Muscle of leg (tissue), 16 donors: ENCODE measurements at places on chromosomes 11 and 22. TPM values are rescaled to one million over a fixed set of nuclear protein-coding genes. Genes with fewer than 3 reads are reported as not detected.
A peak's percentile ranks its signal among the peaks of the same experiment; 100 is the strongest.

Gene CASP5
- polyA plus RNA-seq, result not detected

Gene CDKN1C
- 170 TPM for polyA plus RNA-seq

Gene RNF121
- polyA plus RNA-seq, result 28.0 TPM

Gene CECR2
- polyA plus RNA-seq, result 19.2 TPM

GRCh38 chr11:11265994-11266606, 87.0 kb downstream of the CSNK2A3 start:
- peaks cover 3% of the 10 kb centered on the region for H3K27me3 ChIP-seq
- no peaks in the 10 kb centered on the region for H3K36me3 ChIP-seq
- no peak for DNase-seq
- H3K4me3 ChIP-seq, result no peak overlapping the region

Gene MMP1
- 0.34 TPM for polyA plus RNA-seq

Gene EFCAB6
- 0.77 TPM for polyA plus RNA-seq

- H3K4me3 ChIP-seq, result no peak overlapping the region
- H3K4me1 ChIP-seq, result no peaks in the 10 kb centered on the region
- no peaks in the 10 kb centered on the region for H3K27me3 ChIP-seq
Observed at GRCh38 chr11:94602430-94603372, 35.5 kb downstream of the PIWIL4 start.

Gene NPTXR
- 6.1 TPM for polyA plus RNA-seq

- H3K4me1 ChIP-seq, result peaks cover 43% of the 10 kb centered on the region
- H3K27ac ChIP-seq, result no peak overlapping the region
- no peaks in the 10 kb centered on the region for H3K36me3 ChIP-seq
- H3K4me3 ChIP-seq, result peak overlapping the region; percentile 63
- peak; percentile 83 for DNase-seq
Observed at GRCh38 chr22:46576556-46577367, 39.3 kb upstream of the CELSR1 start.

GRCh38 chr11:122199661-122200060, 83.6 kb upstream of the BLID start:
- no peak overlapping the region for H3K4me3 ChIP-seq
- no peak overlapping the region for H3K27ac ChIP-seq
- H3K36me3 ChIP-seq, result no peaks in the 10 kb centered on the region
- H3K4me1 ChIP-seq, result peaks cover 8% of the 10 kb centered on the region

- H3K36me3 ChIP-seq, result no peaks in the 10 kb centered on the region
- H3K27ac ChIP-seq, result no peak overlapping the region
- H3K4me3 ChIP-seq, result no peak overlapping the region
- H3K27me3 ChIP-seq, result peaks cover 6% of the 10 kb centered on the region
Observed at GRCh38 chr11:69213964-69214363, 58.2 kb downstream of the SMIM38 start.

GRCh38 chr11:117279711-117280376, 11.3 kb upstream of the BACE1-AS start:
- no peak for DNase-seq
- no peak overlapping the region for H3K4me3 ChIP-seq
- H3K4me1 ChIP-seq, result no peaks in the 10 kb centered on the region
- H3K27me3 ChIP-seq, result no peaks in the 10 kb centered on the region
- peaks cover 47% of the 10 kb centered on the region for H3K36me3 ChIP-seq

DNA sequence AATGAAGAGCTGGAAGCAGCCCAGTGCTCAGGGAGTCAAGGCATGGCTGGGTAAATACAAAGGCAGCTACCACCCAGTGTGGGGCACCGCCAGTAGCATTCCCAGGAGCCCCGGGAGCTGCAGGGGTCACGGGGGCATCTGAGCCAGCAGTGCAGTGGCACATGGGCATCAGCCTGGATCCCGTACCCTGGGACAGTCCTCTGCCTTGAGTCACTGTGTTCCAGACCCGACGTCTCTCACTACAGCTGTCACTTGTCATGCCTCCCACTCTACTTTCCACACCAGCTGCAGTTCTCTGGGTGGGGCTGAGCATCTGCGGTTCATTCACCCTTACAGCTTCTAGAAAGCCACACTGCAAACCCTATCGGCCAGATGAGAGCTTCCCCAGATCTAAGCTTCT, 29.6 kb downstream of the DHCR7 start:
- H3K27me3 ChIP-seq, result no peaks in the 10 kb centered on the region
- peak overlapping the region; percentile 38 for H3K27ac ChIP-seq
- peak; percentile 78 for DNase-seq
- no peak overlapping the region for H3K4me3 ChIP-seq
- H3K4me1 ChIP-seq, result peaks cover 17% of the 10 kb centered on the region
- H3K36me3 ChIP-seq, result no peaks in the 10 kb centered on the region

DNA sequence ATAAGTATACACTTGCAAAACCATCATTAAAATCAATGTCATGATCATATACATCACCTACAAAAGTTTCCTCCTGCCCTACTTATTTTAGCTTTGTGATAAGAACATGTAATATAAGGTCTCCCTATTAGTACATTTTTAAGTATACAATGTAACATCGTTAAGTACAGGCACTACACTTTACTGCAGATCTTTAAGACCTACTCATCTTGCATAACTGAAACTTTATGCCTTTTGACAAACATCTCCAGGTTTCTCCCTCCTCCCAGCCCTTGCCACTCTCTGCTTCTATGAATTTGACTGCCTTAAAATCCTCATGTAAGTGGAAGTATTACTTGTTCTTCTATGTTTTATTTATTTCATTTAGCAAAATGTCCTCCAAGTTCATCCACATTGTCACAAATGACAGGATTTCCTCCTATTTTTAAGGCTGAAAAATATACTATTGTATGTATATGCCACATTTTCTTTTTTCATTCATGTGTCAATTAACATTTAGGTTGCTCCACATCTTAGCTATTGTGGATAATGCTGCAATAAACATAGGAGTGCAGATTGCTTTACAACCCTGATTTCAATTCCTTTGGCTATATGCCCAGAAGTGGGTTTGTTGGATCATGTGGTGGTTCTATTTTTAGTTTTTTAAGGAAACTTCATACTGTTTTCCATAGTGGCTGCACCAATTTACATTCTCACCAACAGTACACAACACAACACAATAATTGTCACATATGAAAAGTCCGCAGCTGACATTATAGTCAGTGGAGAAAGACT, 471.1 kb upstream of the ANO3 start:
- no peaks in the 10 kb centered on the region for H3K27me3 ChIP-seq
- H3K4me3 ChIP-seq, result no peak overlapping the region
- no peaks in the 10 kb centered on the region for H3K36me3 ChIP-seq
- H3K4me1 ChIP-seq, result no peaks in the 10 kb centered on the region
- peak overlapping the region; percentile 36 for H3K27ac ChIP-seq

Gene RPL3
- 3,603 TPM for polyA plus RNA-seq

DNA sequence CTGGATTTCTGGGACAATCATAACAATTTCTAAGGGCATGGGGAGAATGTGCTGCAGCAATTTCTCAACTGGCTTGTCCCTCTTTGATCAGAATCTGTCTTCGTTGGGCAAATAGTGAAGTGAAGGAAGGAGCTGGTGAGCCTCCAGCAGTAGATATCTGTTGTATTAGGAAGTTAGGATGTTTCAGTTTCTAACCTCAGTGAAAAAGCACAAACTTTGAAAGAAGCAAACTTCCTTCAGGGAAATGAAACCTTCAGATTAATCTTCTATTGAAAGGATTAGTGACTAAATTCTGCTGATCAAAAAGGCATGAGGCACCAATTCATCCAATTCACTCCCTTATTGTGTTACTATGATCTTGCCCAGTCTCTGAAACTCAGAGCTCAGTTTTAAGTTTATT, 24.3 kb downstream of the LMO2 start:
- no peaks in the 10 kb centered on the region for H3K36me3 ChIP-seq
- H3K27ac ChIP-seq, result no peak overlapping the region
- peaks cover 15% of the 10 kb centered on the region for H3K4me1 ChIP-seq
- H3K4me3 ChIP-seq, result peak overlapping the region; percentile 12

DNA sequence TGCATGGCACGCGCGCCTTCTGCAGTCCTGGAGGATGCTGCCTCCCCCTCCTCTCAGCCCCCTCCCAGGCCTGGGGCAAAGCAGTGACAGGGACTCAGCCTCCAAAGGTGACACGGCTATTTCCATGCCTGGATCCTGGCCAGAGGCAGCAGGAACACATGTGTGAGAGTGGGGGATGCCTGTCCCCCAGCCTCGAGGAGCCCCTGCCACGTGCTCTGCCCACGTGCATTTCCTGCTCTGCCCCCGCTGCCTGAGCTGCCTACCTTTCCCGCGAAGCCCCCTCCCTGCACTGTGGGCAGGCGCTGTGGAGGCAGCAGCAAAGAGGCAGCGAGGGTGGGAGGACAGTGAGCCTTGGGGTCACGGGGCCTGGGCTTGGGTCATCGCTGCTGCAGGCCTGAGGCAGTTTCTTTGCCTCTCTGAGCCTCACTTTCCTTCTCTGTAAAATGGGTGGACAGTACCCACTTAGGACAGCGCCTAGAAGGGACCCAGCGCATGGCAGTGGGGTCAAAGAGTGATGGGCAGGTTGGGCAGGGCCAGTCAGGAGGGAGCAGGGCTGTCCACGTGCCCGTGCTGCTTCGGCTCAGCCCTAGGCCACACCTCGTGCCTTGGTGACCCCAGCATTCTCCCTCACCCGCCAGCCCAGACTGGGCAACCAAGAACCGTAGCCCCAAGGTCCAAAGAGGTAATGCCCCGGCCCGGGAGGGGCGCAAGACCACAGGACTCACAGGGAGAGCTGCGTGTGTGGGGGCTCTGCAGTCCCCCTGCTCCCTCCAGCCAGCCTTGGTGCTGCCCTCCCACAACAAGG, 48.6 kb downstream of the FLRT1 start:
- H3K4me1 ChIP-seq, result peaks cover 68% of the 10 kb centered on the region
- H3K27ac ChIP-seq, result no peak overlapping the region
- DNase-seq, result no peak
- H3K4me3 ChIP-seq, result no peak overlapping the region
- H3K36me3 ChIP-seq, result no peaks in the 10 kb centered on the region

Gene SORL1
- polyA plus RNA-seq, result 2.7 TPM

GRCh38 chr11:119573858-119574257, 150.9 kb upstream of the THY1 start:
- no peaks in the 10 kb centered on the region for H3K36me3 ChIP-seq
- peak; percentile 35 for DNase-seq
- H3K4me1 ChIP-seq, result peaks cover 2% of the 10 kb centered on the region
- H3K27ac ChIP-seq, result no peak overlapping the region

DNA sequence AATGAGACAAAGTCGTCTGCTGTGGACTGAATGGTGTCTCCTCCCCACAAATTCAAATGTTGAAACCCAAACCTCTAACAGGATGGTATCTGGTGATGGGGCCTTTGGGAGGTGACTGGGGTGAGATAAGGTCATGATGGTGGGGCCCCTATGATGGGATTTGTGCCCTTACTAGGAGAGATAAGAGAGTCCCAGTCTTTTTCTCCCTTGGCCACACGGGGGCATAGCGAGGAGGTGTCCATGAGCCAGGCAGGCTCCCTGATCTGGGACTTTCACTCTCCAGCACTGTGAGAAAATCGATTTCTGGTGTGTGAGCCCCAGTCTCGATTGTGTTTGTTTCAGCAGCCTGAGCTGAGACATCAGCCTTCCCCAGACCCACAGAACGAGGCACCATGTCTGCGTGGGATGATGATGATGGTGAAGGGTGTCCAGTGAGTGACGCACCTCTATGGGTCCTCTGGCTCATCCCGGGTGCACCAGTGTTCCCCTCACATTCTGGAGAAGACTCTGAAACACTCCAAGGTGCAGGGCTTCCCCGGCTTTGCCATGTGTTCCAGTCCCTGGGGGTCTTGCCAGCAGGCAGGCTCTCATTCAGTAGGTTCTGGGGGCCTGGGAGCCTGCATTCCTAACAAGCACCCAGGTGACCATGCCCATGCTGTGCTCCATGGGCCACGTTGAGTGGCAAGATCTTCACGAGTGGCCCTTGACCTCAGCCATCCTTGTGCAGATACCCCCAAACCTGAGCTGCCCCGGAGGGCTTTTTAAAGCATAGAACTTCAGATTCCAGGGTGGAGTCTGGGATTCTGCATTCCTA, 363.0 kb downstream of the CTTN start:
- DNase-seq, result no peak
- H3K27me3 ChIP-seq, result peaks cover 17% of the 10 kb centered on the region
- H3K36me3 ChIP-seq, result no peaks in the 10 kb centered on the region
- no peaks in the 10 kb centered on the region for H3K4me1 ChIP-seq

DNA sequence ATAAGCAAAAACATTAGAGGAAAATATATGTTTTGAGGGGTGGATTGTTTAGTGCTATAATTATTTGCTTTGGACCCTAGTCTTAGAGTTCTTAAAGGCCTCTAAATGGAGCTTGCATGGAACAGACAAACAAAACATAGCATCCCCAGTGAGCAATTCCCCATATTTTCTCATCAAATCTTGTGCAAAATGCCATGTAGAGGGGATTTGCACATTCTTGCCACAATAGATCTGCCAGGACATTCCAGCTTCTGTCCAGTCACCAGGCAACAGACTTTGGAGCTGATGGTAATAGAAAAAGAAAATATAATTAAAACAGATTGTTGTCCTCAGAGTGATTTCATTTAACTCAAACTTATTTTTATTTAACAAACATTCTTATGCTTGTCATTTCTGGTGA, 360.3 kb upstream of the PDGFD start:
- no peaks in the 10 kb centered on the region for H3K27me3 ChIP-seq
- H3K4me3 ChIP-seq, result no peak overlapping the region
- peak; percentile 12 for DNase-seq
- H3K27ac ChIP-seq, result no peak overlapping the region
- peaks cover 7% of the 10 kb centered on the region for H3K4me1 ChIP-seq
- H3K36me3 ChIP-seq, result no peaks in the 10 kb centered on the region

Gene POU2AF1
- polyA plus RNA-seq, result 0.23 TPM

DNA sequence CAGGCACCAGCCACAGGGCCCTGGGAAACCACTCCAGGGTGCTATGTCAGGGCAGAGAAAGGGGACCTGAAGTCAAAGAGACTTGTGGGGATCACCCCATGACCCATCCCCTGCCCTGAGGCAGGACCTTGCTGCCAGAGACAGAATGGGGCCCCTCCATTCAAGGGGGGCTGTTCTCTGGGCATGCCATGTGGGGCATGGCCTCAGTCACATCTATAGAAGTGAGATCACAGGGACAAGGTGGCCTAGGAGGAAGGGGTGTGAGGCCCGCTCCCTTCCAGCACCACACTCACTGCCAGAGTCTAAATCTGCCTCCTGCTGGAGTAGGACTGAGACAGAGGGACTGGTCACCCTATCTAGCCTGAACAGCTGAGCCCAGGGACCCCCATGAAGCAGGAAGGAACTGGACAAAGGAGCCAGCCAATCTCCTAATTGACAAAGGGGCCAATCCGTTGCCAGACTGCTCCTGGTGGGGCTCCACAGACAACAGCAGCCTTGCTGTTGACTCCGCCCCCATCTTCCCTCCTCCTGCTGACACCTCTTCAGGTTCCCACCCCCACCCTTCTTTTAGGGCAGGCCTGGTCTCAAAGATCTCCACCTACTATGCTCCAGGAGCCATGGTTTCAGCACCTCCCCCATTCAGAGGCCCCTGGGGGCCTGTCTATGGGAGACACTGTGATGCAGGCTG, 26.0 kb downstream of the NEAT1 start:
- H3K36me3 ChIP-seq, result peaks cover 36% of the 10 kb centered on the region

GRCh38 chr11:66800720-66801428, 42.4 kb upstream of the RCE1 start:
- H3K27me3 ChIP-seq, result no peaks in the 10 kb centered on the region
- H3K4me1 ChIP-seq, result no peaks in the 10 kb centered on the region
- H3K27ac ChIP-seq, result no peak overlapping the region
- no peak for DNase-seq
- no peaks in the 10 kb centered on the region for H3K36me3 ChIP-seq
- H3K4me3 ChIP-seq, result no peak overlapping the region

Gene GNG3
- 0.41 TPM for polyA plus RNA-seq

Gene CTTN
- 114 TPM for polyA plus RNA-seq
